ENCODE measurements at places on chromosomes 2 and 18.

DNA sequence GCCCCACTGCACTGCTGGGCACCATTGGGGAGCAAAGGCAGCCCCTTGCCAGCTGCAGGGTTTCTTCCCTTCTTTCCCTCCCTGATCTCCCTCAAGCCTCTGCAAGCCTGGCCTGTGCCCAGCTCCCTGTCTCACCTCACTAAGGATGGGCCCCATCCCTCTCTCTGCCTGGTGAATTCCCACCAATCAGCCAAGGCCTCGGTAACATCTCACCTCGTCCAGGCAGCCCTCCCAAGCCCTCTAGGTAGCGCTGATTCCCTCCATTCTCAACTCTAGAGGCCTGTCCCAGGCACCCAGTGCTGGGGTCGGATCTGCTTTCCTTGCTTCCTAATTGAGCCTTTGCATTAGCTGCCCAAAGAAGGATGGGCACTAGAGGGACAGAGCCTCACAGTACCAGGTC is 63.0 kb downstream of the CELF4 start:
- H3K4me1 ChIP-seq, result no peaks in the 10 kb centered on the region
- no peaks in the 10 kb centered on the region for H3K27me3 ChIP-seq
- H3K27ac ChIP-seq, result no peak overlapping the region
- DNase-seq, result no peak
- H3K36me3 ChIP-seq, result no peaks in the 10 kb centered on the region

- H3K27me3 ChIP-seq, result no peaks in the 10 kb centered on the region
- peaks cover 70% of the 10 kb centered on the region for H3K36me3 ChIP-seq
- no peak overlapping the region for H3K4me3 ChIP-seq
- no peak overlapping the region for H3K27ac ChIP-seq
- DNase-seq, result no peak
- peaks cover 25% of the 10 kb centered on the region for H3K4me1 ChIP-seq
Observed at GRCh38 chr2:43905371-43905803, 66.6 kb downstream of the ABCG8 start.

DNA sequence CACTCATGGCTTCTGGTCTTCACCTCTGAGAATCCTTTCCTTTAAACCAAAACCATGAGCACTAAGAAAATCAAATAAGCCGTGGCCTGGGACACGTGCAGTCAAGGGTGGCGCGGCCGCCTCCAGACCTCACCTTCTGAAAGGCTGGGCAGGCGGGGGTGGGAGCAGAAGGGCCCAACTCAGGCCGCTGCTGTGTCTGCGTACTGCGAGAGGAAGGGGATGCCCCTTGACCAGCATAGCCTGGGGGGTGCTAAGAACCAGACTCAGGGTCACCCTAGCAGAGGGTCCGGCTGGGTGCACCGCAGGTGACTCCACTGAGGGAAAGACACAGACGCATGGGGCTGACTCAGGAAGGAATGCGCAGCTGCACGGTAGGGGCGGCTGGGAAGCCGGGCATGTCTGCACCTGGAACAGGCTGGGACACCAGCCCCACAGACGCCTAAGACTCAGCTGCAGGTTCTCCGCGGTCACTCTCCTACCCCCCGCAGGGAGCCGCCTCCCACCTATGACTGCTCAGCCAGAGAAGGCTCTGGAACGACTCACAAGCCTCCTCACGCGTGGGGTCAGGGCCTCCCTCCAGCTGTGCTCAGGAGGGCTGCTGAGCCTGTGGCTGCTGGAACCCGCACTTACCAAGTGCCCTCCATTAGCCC is 432.4 kb upstream of the MYT1L start:
- DNase-seq, result no peak
- H3K4me3 ChIP-seq, result no peak overlapping the region
- H3K36me3 ChIP-seq, result no peaks in the 10 kb centered on the region

- H3K4me3 ChIP-seq, result no peak overlapping the region
- no peak for DNase-seq
- H3K4me1 ChIP-seq, result peaks cover 6% of the 10 kb centered on the region
- H3K36me3 ChIP-seq, result no peaks in the 10 kb centered on the region
Observed at GRCh38 chr2:159202568-159203071, 83.9 kb downstream of the WDSUB1 start.

DNA sequence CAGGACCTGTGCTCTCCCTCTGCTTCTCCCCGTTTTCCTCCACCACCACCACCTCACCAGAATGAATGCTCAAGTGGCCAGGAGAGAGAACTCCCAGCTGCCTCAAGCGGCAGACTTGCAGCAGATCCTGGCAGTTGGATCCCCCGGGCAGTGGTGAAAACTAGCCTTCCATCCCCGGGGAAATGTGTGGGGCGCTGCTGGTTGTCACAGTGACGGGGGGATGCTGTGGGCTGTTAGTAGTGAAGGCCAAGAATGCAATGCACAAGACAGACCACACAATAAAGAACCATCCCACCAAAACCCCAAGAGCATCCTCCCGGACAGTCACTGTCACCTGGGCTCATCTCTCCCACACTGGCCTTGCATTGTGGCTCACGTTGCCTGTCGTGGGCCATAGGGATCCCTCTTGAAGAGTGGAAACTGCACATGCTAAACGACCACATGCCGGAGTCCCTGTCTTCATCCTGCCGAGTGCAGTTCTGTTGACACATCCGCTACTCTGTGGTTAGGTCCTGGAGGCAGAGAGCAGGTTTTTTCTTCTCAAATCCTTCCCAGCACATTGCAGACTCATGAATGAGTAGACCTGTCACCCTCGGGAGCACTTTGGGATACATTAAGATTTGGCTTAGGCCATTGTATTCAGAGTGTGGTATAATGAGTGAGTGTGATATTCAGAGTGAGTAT is 13.5 kb downstream of the SPATA3 start:
- no peak for DNase-seq
- no peaks in the 10 kb centered on the region for H3K4me1 ChIP-seq
- H3K27ac ChIP-seq, result no peak overlapping the region
- H3K4me3 ChIP-seq, result no peak overlapping the region
- peaks cover 4% of the 10 kb centered on the region for H3K36me3 ChIP-seq

GRCh38 chr2:196099916-196100315 is 31.3 kb upstream of the DNAH7 start:
- no peak overlapping the region for H3K4me3 ChIP-seq
- H3K36me3 ChIP-seq, result no peaks in the 10 kb centered on the region
- H3K4me1 ChIP-seq, result peaks cover 17% of the 10 kb centered on the region
- H3K27me3 ChIP-seq, result peaks cover 5% of the 10 kb centered on the region
- DNase-seq, result no peak

DNA sequence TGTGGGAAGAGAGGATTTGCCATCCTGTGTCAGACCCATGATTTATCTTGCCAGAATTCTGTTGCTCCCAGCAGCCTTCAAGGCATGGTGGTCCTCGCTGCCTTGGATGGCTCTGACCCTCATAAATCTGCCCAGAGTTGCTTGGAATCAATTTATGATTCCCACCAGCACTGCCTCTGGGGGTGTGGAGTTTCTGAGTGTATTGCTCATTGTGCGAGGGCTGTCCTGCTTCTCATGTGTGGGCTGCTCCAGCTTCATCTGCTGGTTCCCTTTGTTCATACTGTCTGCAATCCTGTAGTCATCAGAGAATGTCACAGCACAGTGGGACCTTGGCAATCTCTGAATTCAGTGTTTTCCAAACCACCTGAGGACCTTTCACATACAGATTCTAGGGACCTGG is 139.8 kb downstream of the CLIP4 start:
- no peak overlapping the region for H3K4me3 ChIP-seq
- H3K27me3 ChIP-seq, result peaks cover 10% of the 10 kb centered on the region
- DNase-seq, result no peak
- no peaks in the 10 kb centered on the region for H3K4me1 ChIP-seq
- no peak overlapping the region for H3K27ac ChIP-seq
- H3K36me3 ChIP-seq, result no peaks in the 10 kb centered on the region

DNA sequence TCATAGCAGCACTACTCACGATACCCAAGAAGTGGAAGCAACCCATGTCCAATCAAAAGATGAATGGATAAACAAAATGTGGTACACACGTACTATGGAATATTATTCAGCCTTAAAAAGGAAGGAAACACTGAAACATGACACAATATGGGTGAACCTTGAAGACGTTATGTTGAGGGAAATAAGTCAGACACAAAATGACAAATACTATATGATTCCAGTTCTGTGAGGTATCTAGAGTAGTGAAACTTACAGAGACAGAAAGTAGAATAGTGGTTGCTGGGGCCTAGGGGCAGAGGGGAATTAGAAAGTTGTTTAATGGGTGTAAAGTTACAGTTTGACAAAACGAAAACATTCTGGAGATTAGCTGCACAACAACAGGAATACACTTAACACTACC is 24.7 kb downstream of the TLK1 start:
- peak overlapping the region; percentile 94 for H3K27ac ChIP-seq
- peaks cover 11% of the 10 kb centered on the region for H3K36me3 ChIP-seq
- no peaks in the 10 kb centered on the region for H3K27me3 ChIP-seq
- peak overlapping the region; percentile 44 for H3K4me3 ChIP-seq

- H3K36me3 ChIP-seq, result peaks cover 28% of the 10 kb centered on the region
- no peak overlapping the region for H3K4me3 ChIP-seq
- H3K27ac ChIP-seq, result no peak overlapping the region
- H3K27me3 ChIP-seq, result no peaks in the 10 kb centered on the region
- no peaks in the 10 kb centered on the region for H3K4me1 ChIP-seq
Observed at GRCh38 chr2:45390861-45391260, 220.2 kb downstream of the SRBD1 start.

- H3K4me3 ChIP-seq, result no peak overlapping the region
- H3K27me3 ChIP-seq, result no peaks in the 10 kb centered on the region
- H3K4me1 ChIP-seq, result no peaks in the 10 kb centered on the region
- DNase-seq, result no peak
Observed at GRCh38 chr2:228657807-228658402, 476.4 kb upstream of the SPHKAP start.

GRCh38 chr2:26770986-26771586 is 7.0 kb downstream of the SLC35F6 start:
- no peaks in the 10 kb centered on the region for H3K27me3 ChIP-seq
- peaks cover 9% of the 10 kb centered on the region for H3K36me3 ChIP-seq
- H3K4me3 ChIP-seq, result no peak overlapping the region
- peak overlapping the region; percentile 57 for H3K27ac ChIP-seq

DNA sequence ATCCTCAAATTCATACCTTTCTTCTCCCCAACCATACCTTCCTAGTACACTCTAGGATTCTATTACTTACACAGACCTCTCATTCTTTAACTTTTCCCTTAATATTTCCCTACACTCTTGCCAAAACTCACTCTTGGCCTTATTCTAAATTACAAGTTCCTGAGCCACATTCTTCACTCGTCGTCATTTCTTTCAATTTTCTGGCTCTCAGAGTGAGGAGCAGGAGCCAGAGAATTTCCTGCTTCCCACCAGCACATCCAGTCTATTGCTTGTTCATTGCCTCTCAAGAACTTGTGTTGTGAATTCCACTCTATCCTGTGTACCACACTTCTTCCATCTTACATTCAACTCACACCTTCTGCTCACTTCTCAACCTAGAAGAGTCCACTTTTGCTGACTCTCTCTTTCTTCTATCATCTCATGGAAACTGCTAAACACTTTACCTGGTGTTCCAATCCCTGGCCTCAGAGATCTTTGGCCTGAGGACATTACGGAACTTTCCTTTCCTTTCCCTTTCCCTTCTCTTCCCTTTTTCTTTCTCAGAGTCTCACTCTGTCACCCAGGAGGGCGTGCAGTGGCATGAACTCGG is 171.6 kb downstream of the PLCL1 start:
- peaks cover 2% of the 10 kb centered on the region for H3K4me1 ChIP-seq
- no peak overlapping the region for H3K27ac ChIP-seq
- no peak overlapping the region for H3K4me3 ChIP-seq
- no peaks in the 10 kb centered on the region for H3K36me3 ChIP-seq
- no peak for DNase-seq

- H3K4me1 ChIP-seq, result peaks cover 4% of the 10 kb centered on the region
- H3K27ac ChIP-seq, result no peak overlapping the region
- no peak for DNase-seq
- no peaks in the 10 kb centered on the region for H3K36me3 ChIP-seq
Observed at GRCh38 chr2:40251137-40251536, 200.8 kb downstream of the SLC8A1 start.

DNA sequence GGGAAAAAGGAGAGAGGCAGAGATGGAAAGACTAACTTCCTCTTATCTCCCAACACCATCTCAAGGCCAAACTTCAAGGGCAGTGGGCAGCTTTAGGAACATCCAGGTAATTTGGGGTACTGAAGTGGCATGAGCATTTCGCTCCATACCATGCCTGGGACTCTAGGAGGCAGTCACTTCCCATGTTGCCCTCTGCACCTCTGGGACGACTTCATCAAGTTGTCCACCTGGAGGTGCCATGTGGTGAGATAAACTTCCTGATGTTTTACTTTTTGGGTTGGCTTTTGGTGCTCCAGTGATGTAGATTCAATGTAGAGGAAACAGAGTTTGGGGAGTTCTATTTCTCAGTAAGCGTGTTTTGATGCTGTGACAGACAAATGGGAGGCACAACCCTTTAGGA is 56.3 kb upstream of the UPP2 start:
- H3K36me3 ChIP-seq, result no peaks in the 10 kb centered on the region
- H3K27me3 ChIP-seq, result peaks cover 11% of the 10 kb centered on the region
- H3K4me3 ChIP-seq, result no peak overlapping the region
- H3K4me1 ChIP-seq, result no peaks in the 10 kb centered on the region
- no peak overlapping the region for H3K27ac ChIP-seq

DNA sequence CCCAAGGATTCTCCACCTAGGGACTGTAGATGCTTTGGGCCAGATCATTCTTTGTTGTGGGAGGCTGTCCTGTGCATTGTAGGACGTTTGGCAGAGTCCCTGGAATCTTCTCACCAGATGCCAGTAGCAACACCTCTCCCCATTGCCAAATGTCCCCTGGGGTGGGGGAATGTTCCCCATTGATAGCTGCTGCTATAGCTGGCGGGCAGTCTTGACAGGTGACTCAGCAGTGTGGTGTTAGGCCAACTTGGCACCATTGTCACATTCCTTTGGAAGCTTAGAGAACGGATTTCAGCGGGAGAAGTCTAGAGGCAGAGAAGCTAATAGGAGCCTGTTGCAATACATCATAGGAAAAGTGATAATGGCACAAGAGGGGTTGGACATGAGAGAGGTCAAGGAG is 495.7 kb upstream of the SMIM21 start:
- no peak overlapping the region for H3K27ac ChIP-seq
- no peaks in the 10 kb centered on the region for H3K36me3 ChIP-seq
- H3K4me3 ChIP-seq, result no peak overlapping the region
- no peak for DNase-seq
- H3K4me1 ChIP-seq, result no peaks in the 10 kb centered on the region
- H3K27me3 ChIP-seq, result no peaks in the 10 kb centered on the region

- DNase-seq, result no peak
- H3K36me3 ChIP-seq, result no peaks in the 10 kb centered on the region
- H3K4me1 ChIP-seq, result no peaks in the 10 kb centered on the region
- H3K27ac ChIP-seq, result no peak overlapping the region
- no peaks in the 10 kb centered on the region for H3K27me3 ChIP-seq
- no peak overlapping the region for H3K4me3 ChIP-seq
Observed at GRCh38 chr2:75807992-75808391, 97.3 kb upstream of the GCFC2 start.

DNA sequence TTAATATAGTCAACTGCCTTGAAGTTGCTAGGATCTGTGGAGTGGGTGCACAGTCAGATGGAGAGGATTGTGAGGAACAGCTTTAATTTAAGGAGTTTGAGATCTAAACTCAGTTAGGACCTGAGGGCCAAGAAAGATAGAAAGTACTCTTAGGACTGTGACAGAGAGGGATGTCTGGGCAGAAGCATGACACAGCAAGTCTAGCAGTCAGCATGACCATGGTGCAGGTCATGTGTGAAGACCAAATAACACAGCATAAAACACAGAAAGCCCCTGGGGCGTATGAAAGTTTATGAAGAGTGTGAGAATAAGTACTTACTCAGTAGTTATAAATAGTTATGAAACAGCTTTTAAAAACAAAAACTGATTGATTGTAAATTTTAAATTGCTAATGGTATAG is 107.2 kb downstream of the GALNT1 start:
- no peak overlapping the region for H3K27ac ChIP-seq
- H3K4me1 ChIP-seq, result no peaks in the 10 kb centered on the region
- H3K27me3 ChIP-seq, result no peaks in the 10 kb centered on the region
